Right atrium auricular region (tissue), 2 donors: ENCODE measurements at places on chromosomes 7 and 10. TPM values are rescaled to one million over a fixed set of nuclear protein-coding genes. Genes with fewer than 3 reads are reported as not detected.
A peak's percentile ranks its signal among the peaks of the same experiment; 100 is the strongest.

- H3K27ac ChIP-seq: no peak overlapping the region
- H3K36me3 ChIP-seq: peaks cover 3% of the 10 kb centered on the region
- H3K4me3 ChIP-seq: no peak overlapping the region
- no peaks in the 10 kb centered on the region for H3K27me3 ChIP-seq
- no peak for DNase-seq
- H3K4me1 ChIP-seq: no peaks in the 10 kb centered on the region
Observed at GRCh38 chr10:42615419-42615818, 23.0 kb downstream of the ZNF33B start.

- H3K4me1 ChIP-seq: no peaks in the 10 kb centered on the region
- H3K4me3 ChIP-seq: no peak overlapping the region
- DNase-seq: no peak
- no peak overlapping the region for H3K27ac ChIP-seq
Observed at GRCh38 chr7:157809863-157810851, 473.4 kb downstream of the DNAJB6 start.

DNA sequence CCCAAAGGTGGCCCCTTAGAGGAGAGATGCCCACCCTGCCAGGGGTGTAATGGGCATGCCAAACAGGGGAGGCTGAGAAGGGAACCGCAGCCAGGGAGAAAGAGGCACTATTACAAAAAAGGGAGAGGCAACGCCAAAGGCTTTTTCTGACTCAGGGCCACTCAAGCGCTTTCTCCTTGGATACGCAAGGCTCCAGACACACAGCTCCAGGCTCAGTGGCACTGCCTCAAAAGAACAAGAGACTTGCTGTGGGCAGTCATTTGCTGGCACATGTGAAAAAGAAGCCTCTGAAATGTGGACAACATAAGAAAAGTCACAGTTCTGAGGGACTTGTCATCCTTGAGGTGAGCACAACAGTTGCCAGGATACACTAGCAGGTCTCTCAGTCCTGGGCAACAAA lies 128.4 kb downstream of the DGKI start:
- H3K27me3 ChIP-seq: no peaks in the 10 kb centered on the region
- no peaks in the 10 kb centered on the region for H3K36me3 ChIP-seq
- peaks cover 5% of the 10 kb centered on the region for H3K4me1 ChIP-seq
- no peak overlapping the region for H3K4me3 ChIP-seq

- peaks cover 3% of the 10 kb centered on the region for H3K27me3 ChIP-seq
- H3K36me3 ChIP-seq: no peaks in the 10 kb centered on the region
- H3K4me1 ChIP-seq: no peaks in the 10 kb centered on the region
- H3K27ac ChIP-seq: no peak overlapping the region
- DNase-seq: no peak
Observed at GRCh38 chr7:148332191-148333186, 258.1 kb upstream of the C7orf33 start.

DNA sequence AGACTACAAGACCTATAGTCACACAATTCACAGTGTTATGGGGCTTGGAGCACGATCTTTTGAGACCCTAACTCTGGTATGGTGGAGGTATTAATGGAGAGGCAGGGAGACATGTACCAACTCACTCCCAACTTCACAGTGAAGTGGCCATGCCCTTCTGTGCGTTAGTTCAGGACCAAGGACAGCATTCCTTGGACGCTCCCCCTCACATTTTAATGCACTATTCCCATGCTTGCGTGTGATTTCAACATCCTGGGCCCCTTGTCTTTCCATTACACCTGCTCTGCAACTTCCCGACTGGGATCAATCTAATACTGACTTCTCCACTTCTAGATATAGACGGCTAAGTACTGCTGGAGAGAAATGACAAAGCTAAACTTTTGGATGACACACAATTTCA lies 72.7 kb downstream of the PLCE1 start:
- peaks cover 8% of the 10 kb centered on the region for H3K4me1 ChIP-seq
- no peaks in the 10 kb centered on the region for H3K36me3 ChIP-seq
- H3K27ac ChIP-seq: no peak overlapping the region
- DNase-seq: no peak

GRCh38 chr10:29448125-29448524 lies 159.3 kb downstream of the LYZL1 start:
- H3K36me3 ChIP-seq: no peaks in the 10 kb centered on the region
- no peaks in the 10 kb centered on the region for H3K4me1 ChIP-seq
- no peak overlapping the region for H3K4me3 ChIP-seq
- H3K27ac ChIP-seq: no peak overlapping the region
- no peaks in the 10 kb centered on the region for H3K27me3 ChIP-seq

- no peaks in the 10 kb centered on the region for H3K27me3 ChIP-seq
- H3K36me3 ChIP-seq: no peaks in the 10 kb centered on the region
- H3K27ac ChIP-seq: peak overlapping the region; percentile 85
- H3K4me1 ChIP-seq: no peaks in the 10 kb centered on the region
- DNase-seq: no peak
- H3K4me3 ChIP-seq: peak overlapping the region; percentile 41
Observed at GRCh38 chr10:4242561-4243035, 457.6 kb upstream of the KLF6 start.

- H3K4me1 ChIP-seq: no peaks in the 10 kb centered on the region
- H3K27ac ChIP-seq: no peak overlapping the region
- H3K27me3 ChIP-seq: no peaks in the 10 kb centered on the region
- DNase-seq: peak; percentile 48
- no peak overlapping the region for H3K4me3 ChIP-seq
Observed at GRCh38 chr10:123538401-123539320, 127.5 kb upstream of the GPR26 start.

DNA sequence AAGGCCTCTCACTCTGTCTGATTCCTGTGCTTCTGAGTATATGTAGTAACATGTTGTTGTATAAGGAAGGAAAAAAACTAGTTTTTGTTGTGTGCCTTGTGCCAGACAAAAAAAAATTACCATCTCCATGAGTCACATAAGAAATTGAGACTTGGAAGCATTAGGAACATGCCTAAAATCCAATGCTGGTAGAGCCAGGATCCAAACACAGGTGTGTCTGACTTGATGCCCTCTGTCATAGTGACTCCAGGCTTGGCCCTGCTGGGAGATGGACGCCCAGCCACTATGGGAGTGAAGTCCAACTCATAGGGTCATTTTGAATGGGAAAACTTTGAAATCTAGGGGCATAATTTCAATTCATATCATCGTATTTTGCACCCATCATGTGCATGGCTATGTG lies 38.0 kb downstream of the PYROXD2 start:
- no peak overlapping the region for H3K4me3 ChIP-seq
- no peaks in the 10 kb centered on the region for H3K27me3 ChIP-seq
- no peak for DNase-seq

GRCh38 chr7:98976396-98977185 lies 98.3 kb downstream of the TRRAP start:
- no peak overlapping the region for H3K27ac ChIP-seq
- no peak overlapping the region for H3K4me3 ChIP-seq

DNA sequence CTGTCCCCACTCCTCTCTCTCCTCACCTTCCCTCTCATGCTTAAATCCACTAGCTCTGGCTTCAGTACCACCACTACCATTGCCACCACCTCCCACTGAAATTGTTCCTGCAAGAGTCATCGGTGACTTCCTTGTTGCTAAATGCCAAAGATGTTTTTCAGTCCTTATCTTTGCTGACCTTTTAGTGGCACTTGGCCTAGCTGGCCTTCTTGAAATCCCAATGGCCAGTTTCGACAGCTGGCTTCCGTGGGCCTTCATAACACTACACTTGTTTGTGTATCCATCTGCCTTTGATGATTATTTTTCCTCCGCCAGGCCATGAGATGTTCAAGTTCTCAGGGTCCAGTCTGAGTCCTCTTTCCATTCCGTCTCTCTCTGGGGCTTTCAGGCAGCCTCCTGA lies 118.2 kb upstream of the NANOS1 start:
- no peaks in the 10 kb centered on the region for H3K4me1 ChIP-seq
- H3K27ac ChIP-seq: peak overlapping the region; percentile 31
- no peak for DNase-seq
- H3K4me3 ChIP-seq: no peak overlapping the region

DNA sequence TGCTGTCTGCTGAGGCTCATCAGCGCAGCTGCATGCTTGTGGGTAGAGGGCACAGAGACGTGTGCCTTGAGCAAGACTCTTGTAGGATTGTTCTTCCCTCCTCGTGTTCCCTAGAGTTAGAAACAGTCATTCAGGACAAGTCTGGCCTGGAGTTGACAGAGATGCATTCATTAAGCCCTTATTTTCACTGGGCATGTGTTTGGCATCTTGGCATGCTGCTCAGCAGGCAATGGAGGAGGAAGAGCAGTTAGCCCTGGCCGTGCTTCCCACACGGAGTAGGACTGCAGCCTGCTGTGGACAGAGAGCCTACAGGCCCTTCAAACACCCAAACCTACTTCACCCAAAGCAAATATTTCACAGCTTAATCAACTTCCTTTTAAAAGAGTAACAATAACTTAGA lies 73.0 kb upstream of the GJD4 start:
- H3K36me3 ChIP-seq: peaks cover 37% of the 10 kb centered on the region
- no peak overlapping the region for H3K27ac ChIP-seq
- no peaks in the 10 kb centered on the region for H3K27me3 ChIP-seq
- H3K4me1 ChIP-seq: no peaks in the 10 kb centered on the region

GRCh38 chr10:119341459-119342301 lies 134.3 kb downstream of the GRK5 start:
- H3K36me3 ChIP-seq: no peaks in the 10 kb centered on the region
- H3K27ac ChIP-seq: peak overlapping the region; percentile 86
- no peak overlapping the region for H3K4me3 ChIP-seq
- DNase-seq: peak; percentile 89
- H3K27me3 ChIP-seq: no peaks in the 10 kb centered on the region

GRCh38 chr10:96584474-96584873 lies 2.3 kb downstream of the TM9SF3 start:
- H3K4me3 ChIP-seq: no peak overlapping the region
- H3K27ac ChIP-seq: no peak overlapping the region
- no peak for DNase-seq
- no peaks in the 10 kb centered on the region for H3K27me3 ChIP-seq

GRCh38 chr10:49690698-49691356 lies 11.4 kb downstream of the C10orf53 start:
- H3K27ac ChIP-seq: no peak overlapping the region
- no peaks in the 10 kb centered on the region for H3K36me3 ChIP-seq
- no peaks in the 10 kb centered on the region for H3K4me1 ChIP-seq
- H3K4me3 ChIP-seq: no peak overlapping the region
- peak; percentile 30 for DNase-seq
- no peaks in the 10 kb centered on the region for H3K27me3 ChIP-seq

- no peak for DNase-seq
- H3K27me3 ChIP-seq: no peaks in the 10 kb centered on the region
- H3K27ac ChIP-seq: no peak overlapping the region
- no peaks in the 10 kb centered on the region for H3K4me1 ChIP-seq
Observed at GRCh38 chr10:131431978-131432690, 120.6 kb upstream of the TCERG1L start.

GRCh38 chr10:59934701-59935100 lies 28.3 kb upstream of the CCDC6 start:
- DNase-seq: no peak
- no peak overlapping the region for H3K27ac ChIP-seq
- H3K4me3 ChIP-seq: no peak overlapping the region
- H3K4me1 ChIP-seq: no peaks in the 10 kb centered on the region
- no peaks in the 10 kb centered on the region for H3K36me3 ChIP-seq
- H3K27me3 ChIP-seq: no peaks in the 10 kb centered on the region

DNA sequence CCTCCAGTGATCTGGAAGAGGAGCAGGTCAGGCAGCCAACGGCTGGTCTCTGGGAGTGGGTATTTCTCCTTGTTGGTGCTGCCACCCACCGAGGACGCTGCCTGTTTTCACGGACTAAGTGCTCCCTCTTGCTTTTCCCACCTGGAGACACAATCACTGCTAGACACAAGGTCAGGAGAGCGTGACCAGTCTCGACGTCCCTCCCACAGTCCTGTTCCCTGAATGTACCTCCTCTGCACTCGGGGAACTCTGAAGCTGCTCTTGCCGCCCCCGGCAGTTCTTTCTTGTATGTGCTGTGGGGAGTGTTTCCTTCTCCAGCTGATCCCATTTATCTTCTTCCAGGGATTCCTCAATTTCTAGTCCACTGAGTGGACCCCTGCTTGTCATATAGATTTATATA lies 89.4 kb downstream of the CYTH3 start:
- no peak overlapping the region for H3K4me3 ChIP-seq
- H3K36me3 ChIP-seq: peaks cover 19% of the 10 kb centered on the region
- H3K4me1 ChIP-seq: no peaks in the 10 kb centered on the region
- H3K27ac ChIP-seq: no peak overlapping the region

GRCh38 chr10:43794181-43794815 lies 145.6 kb upstream of the ZNF32 start:
- no peaks in the 10 kb centered on the region for H3K27me3 ChIP-seq
- no peak overlapping the region for H3K27ac ChIP-seq
- no peaks in the 10 kb centered on the region for H3K4me1 ChIP-seq
- no peak for DNase-seq

DNA sequence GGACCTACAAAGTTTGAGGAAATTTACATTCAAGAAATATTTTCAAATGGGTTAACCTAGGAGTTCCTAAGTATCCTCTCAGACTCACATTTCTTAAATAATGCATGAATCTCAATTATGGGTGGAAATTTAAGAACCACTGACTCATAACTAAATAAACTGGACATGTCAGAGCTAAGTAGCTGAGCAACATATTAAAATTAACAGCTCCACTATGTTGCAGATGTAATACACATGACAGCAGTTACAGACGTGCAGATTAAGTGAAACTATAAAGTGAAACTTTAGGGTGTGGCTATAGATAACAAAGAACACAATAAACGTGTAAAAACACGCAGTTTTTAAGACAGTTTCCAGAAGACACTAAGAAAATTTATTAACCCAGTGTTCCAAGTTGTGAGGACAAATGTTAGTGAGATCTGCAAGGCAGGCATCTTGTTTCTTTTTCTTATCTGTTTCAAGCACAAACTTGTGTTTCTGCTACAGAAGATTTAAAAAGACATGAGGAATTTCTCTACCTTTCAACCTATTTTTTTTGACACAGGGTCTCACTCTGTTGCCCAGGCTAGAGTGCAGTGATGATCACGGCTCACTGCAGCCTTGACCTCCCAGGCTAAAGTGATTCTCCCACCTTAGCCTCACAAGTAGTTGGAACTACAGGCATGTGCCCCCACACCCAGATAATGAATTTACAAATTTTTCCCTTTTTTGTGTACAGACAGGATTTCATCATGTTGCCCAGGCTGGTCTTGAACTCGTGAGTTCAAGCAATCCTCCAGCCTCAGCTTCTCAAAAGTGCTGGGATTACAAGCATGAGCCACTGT lies 25.3 kb downstream of the DNMBP start:
- no peak overlapping the region for H3K4me3 ChIP-seq
- H3K4me1 ChIP-seq: peaks cover 39% of the 10 kb centered on the region
- no peaks in the 10 kb centered on the region for H3K27me3 ChIP-seq
- no peaks in the 10 kb centered on the region for H3K36me3 ChIP-seq

The HMX3 gene
- not detected for total RNA-seq

The PSMG3 gene
- total RNA-seq: 21.5 TPM

The GFRA1 gene
- 9.1 TPM for total RNA-seq

The HECTD2 gene
- 6.9 TPM for total RNA-seq

The GSTO2 gene
- 0.63 TPM for total RNA-seq

The AKR1C4 gene
- not detected for total RNA-seq

The SORBS1 gene
- 742 TPM for total RNA-seq

The ZSCAN25 gene
- 6.0 TPM for total RNA-seq

The PKD2L1 gene
- total RNA-seq: not detected

The IKZF1 gene
- total RNA-seq: 9.7 TPM
